Placental epithelial cell (primary cell): ENCODE measurements at places on chromosomes 5 and 9. TPM values are rescaled to one million over a fixed set of nuclear protein-coding genes. Genes with fewer than 3 reads are reported as not detected.

PCDHAC1 gene
- 0.39 TPM in 1 of 2 replicates, not detected in the other for total RNA-seq

FOXI1 gene
- not detected in 2 replicates for total RNA-seq

WDR36 gene
- total RNA-seq: 19.6 and 38.2 TPM in 2 replicates

PCDHGC3 gene
- 9.4 and 10.3 TPM in 2 replicates for total RNA-seq

NOTCH1 gene
- 12.4 and 14.1 TPM in 2 replicates for total RNA-seq
